ENCODE measurements at places on chromosomes 11 and 22.

DNA sequence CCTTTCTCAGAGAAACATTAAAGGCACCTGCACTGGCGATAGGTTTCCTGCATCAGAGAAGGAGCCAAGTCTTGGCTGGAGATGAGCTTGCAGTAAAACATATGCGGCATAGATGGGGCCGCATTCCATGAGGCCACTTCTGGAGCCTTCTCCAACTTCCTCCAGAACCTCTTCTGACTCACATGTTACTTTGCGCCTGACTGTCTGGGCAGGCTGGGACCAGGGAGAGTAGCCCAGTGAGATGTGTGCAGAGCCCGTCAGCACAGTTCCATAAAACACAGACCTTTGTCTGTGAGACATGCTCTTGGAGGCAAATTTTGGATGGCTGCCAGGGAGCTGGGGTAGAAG, 55.4 kb upstream of the BID start:
- no peak for DNase-seq

- DNase-seq = no peak
These were observed 186.6 kb upstream of the BDNF start for GRCh38 chr11:27886857-27887256.

DNA sequence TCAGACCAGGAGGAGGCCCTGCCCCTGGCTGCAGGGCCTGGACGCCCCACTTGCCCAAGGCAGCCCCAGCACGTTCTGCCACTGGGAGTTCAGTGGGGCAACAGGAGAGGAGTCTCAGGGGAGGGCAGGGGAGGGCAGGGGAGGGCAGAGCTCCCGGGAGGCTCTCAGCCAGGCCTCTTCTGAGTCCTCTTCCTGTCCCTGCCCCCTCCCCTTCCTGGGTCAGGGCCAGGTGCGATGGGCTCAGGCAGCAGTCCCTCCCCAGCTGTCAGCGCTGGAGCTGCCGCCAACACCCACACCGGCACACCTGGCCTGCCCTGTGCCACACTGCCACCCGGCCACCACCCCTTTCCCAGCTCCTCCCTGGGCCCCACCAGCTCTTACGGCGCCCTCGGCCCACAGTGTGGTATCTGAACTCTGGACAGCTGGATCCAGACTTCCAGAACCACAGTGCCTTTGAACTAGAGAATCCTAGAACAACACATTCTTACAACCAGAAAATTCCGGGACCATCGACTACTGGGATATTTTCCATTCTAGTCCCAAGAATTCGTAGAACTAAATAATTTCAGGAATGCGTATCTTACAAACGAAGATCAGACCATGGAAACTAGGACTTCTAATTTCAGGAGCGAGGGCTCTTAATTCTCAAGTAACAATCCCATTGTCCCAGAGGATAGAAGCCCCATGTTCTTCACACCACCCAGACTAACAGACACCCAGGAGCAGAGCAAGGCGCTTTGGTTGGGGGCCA, 21.8 kb downstream of the RPL3 start:
- DNase-seq = no peak

GRCh38 chr11:6232899-6233298, 1.5 kb downstream of the FHIP1B start:
- DNase-seq = no peak

DNA sequence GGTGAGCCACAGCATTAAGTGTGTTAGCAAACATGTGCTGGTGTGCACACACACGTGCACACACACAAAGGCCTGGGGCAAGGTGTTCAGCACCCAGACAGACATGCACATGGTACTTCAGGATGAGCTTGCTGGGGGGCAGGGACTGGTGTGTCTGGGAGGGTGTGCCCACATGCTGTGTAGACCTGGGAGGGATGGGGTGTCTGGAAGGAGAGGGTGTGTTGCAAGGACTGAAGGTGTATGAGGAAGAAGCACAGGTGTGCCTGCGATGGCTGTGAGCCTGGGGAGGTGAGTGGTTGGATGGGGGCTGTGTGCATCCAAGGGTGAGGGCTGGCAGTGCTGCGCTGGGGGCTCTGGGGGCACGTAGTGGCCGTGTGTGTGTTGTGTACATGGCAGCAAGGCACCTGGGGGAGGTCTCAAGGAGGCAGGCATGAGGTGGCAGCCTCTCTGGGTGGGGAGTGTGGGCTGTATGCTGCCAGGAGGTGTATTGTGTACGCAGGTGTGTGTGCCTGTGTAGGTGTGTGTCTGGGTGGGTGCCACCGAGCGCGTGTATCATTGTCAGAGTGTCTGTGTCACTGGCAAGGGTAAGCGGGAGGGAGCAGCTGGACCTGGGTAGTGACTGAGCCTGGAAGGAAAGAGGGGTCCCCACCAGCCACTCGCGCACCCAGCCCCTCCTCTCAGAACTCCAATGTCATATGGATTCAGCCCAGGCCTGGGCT, 2.2 kb downstream of the NRXN2 start:
- DNase-seq = no peak

DNA sequence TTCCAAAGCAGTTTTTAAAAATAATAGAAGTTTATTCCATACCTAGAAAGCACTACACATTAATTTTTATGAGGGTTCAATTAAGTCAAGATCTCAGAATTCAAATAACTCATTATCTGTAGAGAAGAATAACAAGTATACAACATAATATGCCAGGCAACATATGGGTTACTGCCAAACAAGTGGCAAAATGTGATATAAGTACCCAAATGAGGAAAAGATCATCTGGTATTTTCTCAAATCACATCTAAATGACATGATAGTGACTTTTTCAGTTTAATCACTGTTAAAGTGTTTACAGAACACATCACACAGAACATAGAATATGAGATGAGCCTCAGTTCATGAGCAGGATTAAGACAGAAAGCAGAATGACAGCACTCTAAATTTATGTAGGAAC, 123.3 kb downstream of the FCHSD2 start:
- no peak for DNase-seq

DNA sequence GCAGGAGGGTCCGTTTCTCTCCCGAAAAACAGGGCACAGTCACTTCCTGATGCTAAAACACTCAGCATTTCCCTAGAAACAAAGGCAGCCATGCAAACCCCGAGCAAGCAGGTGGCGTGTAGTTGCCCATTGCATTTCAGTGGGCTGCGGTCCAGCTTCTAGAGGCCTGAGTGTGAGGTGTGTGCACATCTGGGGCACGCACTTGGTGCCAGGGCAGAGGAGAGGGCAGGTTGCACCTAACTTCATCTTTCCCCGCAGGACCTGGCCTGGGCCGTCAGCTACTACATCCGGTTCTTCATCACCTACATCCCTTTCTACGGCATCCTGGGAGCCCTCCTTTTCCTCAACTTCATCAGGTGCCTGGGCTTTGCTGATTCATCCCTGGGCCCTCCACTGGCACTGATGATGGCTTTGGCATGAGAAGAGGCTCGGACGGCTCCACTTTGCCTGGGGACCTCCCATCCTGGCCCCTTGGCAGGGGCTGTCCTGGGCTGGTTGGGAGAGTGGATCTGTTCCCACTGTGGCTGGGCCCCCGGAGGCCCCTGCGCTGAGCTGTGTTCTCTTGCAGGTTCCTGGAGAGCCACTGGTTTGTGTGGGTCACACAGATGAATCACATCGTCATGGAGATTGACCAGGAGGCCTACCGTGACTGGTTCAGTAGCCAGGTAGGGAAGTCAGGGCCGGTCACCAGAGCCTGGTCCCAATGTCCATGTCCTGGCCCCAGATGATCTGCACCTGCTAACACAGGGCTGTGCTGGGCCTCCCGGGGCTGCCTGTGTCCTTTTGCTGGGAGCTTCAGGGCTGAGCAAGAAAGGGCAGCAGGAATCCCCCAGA, 28.4 kb downstream of the FADS3 start:
- no peak for DNase-seq

DNA sequence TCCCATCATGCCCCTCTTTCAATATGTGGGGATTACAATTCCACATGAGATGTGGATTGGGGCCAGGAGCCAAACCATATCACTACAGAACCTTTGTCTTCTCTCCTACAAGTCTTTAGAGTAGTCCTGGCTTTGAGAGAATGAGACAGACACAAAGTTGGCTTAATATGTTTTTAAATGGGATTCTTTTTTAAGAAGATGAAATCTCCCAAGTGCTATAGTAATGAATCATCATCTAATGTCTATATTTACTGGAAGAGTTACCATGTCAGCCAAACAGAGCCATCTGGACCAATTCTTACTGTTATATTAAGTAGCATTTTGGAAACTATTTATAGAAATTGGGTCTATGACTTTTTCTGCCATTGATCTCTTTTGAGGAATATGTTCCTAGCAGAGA, 38.1 kb upstream of the CARD18 start:
- DNase-seq = peak; percentile 94

- peak; percentile 38 for DNase-seq
These were observed 13.6 kb upstream of the APOL5 start for GRCh38 chr22:35703861-35704584.

DNA sequence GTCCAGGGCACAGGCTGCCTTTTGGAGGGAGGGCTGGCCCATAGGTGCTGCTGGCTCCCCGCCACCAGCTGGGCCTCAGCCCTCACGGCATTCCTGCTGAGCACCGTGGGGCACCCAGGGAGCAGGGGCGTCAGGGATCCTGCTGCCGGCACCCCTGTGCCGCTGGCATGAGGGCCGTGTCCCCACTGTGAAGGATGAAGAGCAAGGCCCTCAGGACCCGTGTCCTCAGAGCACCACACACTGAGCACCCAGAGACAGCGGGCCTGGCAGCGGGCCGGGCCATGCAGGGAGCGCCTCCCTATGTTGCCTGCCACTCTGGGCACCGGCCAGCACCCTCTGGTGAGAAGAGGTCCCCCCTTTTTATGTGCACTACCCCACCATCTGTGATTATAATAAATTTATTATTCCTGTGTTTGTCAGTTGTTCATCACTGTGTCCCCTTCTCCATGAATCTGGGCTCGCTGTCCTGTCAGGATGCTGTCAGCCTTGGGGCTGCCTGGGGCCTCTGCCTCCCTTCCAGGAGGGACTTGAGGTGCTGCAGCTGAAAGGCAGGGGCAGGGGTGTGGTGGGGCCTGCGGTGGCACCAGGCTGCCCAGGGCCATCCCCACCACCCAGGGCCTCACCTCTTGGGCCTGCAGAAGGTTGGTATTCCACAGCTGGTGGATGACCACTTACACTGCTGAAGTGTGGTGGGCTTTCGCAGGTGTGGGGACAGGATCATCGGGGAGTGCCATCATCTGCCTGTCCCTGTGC, 80.0 kb downstream of the MED15 start:
- DNase-seq = no peak

- DNase-seq = peak; percentile 69
These were observed 178.2 kb upstream of the ZC3H12C start for GRCh38 chr11:109914809-109915653.

GRCh38 chr22:20787746-20788626, 14.1 kb downstream of the SERPIND1 start:
- DNase-seq = no peak

DNA sequence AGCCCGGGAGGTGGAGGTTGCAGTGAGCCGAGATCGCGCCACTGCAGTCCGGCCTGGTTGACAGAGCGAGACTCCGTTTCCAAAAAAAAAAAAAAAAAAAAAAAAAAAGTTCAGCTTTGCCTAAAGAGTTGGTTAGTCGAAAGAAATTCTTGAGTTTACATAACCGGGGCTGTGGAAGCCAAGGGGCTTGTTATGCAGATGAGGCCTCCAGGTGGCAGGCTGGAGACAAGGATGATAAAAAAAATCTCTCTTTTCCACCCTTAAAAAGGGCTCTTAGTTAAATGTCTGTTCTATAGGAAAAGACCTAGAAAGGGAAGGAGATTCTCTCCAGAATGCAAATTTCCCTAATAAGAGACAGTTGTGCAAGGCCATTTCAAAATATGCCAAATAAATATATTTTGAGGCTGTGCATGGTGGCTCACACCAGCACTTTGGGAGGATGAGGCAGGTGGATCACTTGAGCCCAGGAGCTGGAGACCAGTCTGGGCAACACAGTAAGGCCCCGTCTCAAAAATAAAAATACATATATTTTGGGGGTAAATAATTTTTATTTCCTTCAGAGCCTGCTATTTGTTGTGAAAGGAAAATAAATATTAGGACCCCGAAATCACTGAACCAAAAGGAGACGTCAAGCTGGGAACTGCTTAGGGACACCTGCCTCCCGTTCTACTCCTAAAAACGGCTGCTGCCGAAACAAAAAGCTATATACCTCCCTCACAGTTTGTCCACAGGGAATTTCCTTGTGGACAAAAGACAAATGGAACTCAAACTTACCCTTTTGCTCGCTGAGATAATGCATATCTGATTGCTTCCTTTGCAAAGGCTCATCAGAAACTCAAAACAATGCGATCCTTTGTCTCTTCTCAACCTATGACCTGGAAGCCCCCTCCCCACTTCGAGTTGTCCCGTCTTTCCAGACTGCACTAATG, 2.4 kb upstream of the IFITM2 start:
- DNase-seq = peak; percentile 83

GRCh38 chr11:109697140-109697843, 275.3 kb downstream of the C11orf87 start:
- DNase-seq = peak; percentile 73

GRCh38 chr22:32850591-32851517, 49.3 kb downstream of the TIMP3 start:
- DNase-seq = peak; percentile 73

DNA sequence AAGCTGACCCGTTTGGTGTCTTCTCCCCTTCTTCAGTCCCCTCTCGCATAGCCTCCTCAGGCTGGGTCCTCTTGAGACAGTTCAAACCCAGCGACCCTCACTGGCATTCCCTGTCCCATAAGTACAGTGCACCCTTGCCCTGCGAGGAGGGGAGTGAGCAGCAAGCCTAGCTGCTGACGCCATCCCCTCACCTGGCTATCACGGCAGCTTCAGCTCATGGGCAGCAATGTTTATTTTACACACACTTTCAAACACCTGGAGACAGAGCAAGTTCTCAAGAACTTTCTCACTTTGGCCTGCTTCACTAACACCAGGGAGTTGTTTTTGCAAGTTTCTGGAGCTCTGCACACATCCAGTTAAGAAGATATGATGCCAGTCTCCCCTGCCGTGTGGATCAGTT, 189.6 kb upstream of the E2F8 start:
- no peak for DNase-seq

GRCh38 chr22:27541836-27542235, 259.7 kb downstream of the MN1 start:
- no peak for DNase-seq

- no peak for DNase-seq
These were observed 108.9 kb upstream of the SORL1-AS1 start for GRCh38 chr11:121561716-121562115.

DNA sequence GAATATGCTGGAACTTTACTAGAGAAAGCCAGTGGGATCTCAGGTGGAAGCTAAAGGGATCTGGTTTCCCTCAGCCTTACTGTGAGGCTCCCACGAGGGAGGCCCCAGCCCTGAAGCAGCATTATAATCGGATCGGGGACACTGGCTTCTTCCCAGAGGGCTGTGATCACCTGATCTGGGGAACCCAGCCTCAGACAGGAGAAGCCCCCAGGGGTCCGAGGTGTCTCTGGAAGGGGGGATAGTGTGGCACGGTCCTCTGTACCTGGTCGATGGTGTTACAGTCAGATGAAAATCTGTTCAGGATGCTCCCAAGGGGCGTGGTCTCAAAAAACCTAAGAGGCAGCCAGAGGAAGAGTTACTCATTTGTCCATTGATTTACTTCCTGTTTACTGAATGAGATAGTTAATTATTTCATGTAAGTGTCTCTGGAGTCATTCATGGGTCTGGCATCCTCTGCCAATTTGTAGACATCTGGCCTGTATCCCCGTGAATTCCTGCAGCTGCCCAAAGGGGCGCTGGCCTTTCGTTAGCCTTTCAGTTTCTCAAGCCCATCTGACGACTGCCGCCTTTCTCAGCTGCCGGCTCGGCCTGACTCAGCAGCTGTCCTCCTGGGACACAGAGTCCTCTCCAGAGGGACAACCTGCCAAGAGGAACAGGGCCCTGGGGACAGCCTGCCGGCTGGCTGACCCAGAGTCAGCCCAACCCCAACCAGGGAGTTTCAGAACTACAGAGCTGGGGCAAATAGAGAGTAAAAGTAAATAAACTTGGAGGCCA, 17.0 kb upstream of the KCNJ11 start:
- DNase-seq = peak; percentile 77
